ENCODE measurements at places on chromosomes 11 and 22.

- no peak for DNase-seq
Measured at GRCh38 chr11:11580841-11581411, 40.9 kb downstream of the GALNT18 start.

DNA sequence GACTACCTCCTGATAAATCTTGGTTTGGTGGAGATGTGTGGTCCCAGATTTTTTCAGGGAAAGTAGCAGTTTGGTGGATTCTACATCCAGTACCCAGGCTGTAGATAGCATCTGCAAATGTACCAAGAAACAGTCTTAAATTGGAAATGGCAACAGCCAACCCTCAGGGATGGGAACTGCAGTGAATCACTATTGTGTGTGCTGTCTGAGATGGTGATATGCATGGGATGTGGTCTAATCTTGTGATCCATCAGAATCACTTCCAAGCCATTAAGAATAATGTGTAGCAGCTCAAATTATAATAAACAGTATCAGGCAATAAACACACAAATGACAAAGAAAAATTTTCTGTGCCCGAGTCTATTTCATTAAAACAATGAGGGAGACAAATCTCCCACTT, 3.4 kb downstream of the OLFML1 start:
- no peak for DNase-seq

DNA sequence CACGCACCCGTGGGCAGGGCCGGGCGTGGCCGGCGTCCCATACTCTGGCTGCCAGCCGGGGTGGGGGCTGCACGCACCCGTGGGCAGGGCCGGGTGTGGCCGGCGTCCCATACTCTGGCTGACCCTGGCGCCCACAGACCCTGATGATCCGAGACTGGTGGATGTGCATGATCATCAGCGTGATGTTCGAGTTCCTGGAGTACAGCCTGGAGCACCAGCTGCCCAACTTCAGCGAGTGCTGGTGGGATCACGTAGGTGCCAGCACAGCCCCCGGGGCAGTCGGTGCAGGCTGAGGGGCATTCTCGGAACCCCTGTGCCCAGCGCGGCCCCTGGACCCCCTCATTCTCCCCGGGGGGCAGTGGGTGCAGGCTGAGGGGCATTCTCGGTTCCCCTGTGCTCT, 19.0 kb downstream of the RNH1 start:
- no peak for DNase-seq

- no peak for DNase-seq
Measured at GRCh38 chr11:133991101-133991500, 34.3 kb upstream of the IGSF9B start.

GRCh38 chr11:86978247-86978646, 23.1 kb upstream of the FZD4 start:
- no peak for DNase-seq

DNA sequence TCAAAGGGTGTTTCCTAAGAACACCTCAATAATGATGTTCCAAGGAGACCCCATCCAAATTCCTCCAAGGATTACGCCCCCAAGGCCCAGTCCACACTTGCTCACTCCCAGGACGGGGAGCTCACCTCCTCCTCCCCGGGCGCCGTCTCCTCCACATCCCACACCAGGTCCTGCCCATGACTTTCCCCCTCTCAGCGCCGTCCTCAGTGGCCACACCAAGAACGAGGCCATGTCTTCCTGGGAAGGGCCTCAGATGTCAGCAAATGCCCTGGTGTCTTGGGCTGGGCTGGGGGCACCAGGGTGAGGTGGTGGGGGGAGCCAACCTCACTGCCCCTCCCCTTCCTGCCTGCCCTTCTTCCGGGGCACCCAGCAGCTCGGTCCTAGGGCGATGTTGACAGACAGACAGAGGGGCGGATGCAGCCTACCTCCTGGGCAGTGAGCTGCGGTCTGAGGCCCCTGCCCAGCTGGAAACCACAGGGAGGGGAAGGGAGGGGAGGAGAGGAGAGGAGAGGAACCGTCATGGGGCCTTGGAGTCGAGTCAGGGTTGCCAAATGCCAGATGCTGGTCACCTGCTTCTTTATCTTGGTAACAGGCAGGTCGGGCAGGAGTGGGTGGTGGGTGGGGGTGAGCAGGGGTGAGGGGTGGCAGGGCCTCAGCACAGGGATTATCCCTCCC, at the start of the genes C11orf21 and TSPAN32:
TSS of gene C11orf21 (minus strand) at position 288 of the 675 bp plus-strand sequence. CDS start at position 178, 110 bp downstream.
TSS of gene TSPAN32 (plus strand) at position 383 of the 675 bp plus-strand sequence. CDS start at position 520, 137 bp downstream.
- peak; percentile 74 for DNase-seq

GRCh38 chr11:4482445-4482844, at the start of gene OR52K1:
Gene OR52K1 (plus strand): TSS chr11:4482646. CDS start chr11:4488901, 6,255 bp downstream.
- DNase-seq = no peak

- DNase-seq = peak; percentile 63
Measured at GRCh38 chr11:2265396-2265795, 5.0 kb downstream of the ASCL2 start.

- DNase-seq = no peak
Measured at GRCh38 chr11:126707498-126707897, 293.1 kb downstream of the KIRREL3 start.

- no peak for DNase-seq
Measured at GRCh38 chr11:11163669-11164333, 189.2 kb downstream of the CSNK2A3 start.

DNA sequence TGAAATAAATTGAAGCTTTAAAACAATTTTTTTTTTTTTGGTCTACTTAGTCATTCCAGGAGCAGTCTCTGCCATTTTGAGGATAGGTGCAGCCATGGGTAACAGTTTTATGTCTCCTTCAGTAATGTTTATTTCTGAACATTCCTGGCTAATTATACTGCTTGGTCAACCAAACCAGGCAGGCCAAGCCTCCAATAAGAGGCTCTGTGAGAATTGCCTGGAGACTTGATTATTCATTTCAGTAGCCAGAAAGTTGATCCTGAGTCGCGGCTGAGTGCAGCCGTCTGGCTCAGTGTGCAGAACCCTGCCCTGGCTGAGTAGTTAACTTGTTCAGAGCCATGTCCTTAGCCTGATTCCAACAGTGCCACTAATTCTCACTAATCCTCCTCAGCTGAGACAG, 364.0 kb upstream of the FAT3 start:
- DNase-seq = no peak

DNA sequence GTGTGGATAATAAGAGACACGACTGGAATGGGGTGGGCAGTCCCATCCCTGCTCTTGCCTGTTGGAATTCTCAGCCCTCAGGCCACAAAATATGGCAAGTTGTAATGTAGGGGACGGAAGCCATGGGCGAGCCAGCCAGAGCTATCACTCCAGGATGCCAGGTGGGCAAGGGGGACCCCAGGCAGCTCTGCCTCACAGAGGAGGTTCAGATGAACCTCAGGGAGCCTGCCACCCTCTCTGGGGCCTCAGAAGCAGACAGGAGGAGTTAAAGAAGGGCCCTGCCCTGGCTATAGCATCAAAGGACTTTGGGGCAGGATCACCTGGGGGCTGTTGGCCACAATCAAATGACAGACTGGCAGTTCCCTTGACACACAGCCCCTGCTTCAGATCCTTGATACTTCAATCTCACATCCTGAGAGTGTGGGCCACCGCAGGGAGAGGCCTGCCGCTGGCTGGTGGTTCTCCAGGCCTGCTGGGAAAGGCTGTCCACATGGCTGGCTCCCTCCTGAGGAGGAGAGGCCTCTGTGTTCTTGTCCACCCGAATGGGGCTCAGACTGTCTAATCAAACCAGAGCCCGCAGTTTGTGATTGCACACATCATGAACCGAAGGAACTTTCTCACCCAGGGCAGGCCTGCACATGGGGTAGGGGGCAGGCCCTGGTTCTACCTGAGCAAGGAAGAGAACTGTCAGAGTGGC, 31.4 kb downstream of the IGLL1 start:
- DNase-seq = no peak

- DNase-seq = no peak
Measured at GRCh38 chr11:130519128-130519932, 70.9 kb downstream of the ADAMTS15 start.

GRCh38 chr11:64723117-64723906, at the start of gene NRXN2:
Gene NRXN2 (minus strand): TSS chr11:64723197. CDS start chr11:64713699, 9,498 bp downstream.
- DNase-seq = peak; percentile 91

DNA sequence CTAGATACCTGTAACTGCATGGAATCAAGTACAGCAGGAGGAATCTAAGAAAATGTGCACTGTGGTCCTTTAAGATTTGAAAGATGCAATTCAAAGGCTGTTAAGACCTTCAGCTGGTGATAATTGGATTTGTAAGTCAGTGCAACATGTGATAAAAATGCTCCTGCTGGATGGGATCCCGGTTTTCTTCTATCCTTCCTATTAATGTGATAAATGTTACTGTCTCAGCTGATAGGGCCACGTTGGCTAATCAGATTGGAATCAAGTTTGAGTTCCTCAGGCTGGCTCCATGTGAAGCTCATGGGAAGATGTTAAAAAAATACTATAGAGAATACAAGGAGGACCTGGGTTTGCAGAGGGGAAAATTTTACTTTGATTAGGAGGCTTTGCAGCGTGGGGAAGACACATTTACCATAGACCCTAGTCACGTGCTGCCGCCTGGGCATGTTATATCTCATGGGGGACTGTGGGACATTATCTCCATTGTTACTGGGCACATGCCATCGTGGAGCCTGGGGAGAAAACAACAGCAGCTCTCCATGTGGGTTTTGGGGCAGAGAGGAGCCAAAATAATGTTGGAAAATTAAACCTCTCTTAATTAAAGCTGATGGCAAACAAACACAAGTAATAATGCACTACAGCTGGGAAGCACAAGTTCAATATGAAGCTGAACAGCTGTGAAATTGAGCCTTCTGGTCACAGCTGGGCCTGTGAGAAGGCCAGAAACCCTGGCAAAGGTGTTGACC, 652.5 kb downstream of the NTM start:
- no peak for DNase-seq

- no peak for DNase-seq
Measured at GRCh38 chr11:70111269-70112016, 33.3 kb downstream of the ANO1 start.

- no peak for DNase-seq
Measured at GRCh38 chr11:113470233-113470632, 5.0 kb downstream of the DRD2 start.

DNA sequence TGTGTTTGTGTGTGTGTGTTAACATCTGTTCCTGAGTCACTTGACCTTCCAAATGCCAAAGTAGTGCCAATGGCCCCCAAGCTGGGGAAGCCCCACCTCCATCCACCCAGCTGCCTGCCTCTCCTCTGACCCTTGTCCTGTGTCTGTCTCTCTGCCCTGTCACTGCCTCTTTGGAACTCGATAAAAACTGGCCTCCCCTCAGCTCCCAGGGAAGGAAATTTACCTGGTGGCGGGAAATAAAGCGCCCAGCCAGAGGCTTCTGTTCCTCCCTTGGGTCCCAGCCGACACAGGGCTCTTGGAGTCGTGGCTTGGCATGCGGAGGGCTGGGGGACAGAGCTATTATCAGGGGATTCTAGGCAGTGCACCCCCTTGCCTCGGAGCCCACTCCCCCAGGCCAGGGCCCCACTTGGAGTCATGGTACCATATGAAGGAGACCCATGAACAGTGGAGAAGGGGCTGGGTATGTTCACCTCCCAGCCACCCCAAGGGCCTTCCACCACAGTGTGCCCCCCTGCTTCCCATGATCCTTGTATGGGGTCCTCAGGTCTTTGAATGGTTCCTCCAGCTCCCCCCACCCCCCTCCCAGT, 6.2 kb downstream of the KCNC1 start:
- DNase-seq = no peak

DNA sequence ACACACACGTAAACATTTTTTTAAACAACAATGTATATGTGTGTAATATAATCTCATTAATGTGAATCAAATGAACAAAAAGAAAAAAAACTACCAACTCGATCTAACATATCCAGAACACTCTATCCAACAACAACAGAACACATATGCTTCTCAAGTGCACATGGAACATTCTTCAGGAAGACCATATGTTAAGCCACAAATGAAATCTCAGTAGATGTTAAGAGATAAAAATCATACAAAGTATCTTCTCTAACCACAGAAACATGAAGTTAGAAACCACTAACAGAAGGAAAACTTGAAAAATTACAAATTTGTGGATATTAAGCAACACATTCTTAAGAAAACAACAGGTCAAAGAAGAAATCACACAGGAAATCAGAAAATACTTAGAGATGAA, 25.5 kb upstream of the TMEM45B start:
- no peak for DNase-seq

- no peak for DNase-seq
Measured at GRCh38 chr11:942823-943222, 17.2 kb downstream of the AP2A2 start.

GRCh38 chr22:27198518-27199035, 541.2 kb downstream of the MIAT start:
- DNase-seq = no peak

DNA sequence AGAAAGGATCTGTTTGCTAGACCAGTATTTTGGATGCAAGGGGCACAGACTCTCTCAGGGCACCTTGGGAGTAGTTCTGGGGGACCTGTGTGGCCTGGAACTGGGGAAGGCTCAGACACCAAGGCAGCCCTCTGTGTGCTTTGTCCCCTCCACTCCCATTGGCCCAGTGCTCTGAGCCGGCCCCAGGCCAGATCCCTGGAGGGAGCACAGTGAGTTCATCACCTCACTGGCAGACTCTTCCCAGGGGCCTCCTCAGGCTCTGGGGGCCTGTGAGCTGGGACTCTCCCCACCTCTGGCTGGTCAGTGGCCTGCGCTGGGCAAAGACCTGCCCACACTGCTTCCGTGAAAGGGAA, 51.7 kb downstream of the CHRDL2 start:
- DNase-seq = no peak

- no peak for DNase-seq
Measured at GRCh38 chr11:119481667-119482400, 58.9 kb upstream of the THY1 start.

DNA sequence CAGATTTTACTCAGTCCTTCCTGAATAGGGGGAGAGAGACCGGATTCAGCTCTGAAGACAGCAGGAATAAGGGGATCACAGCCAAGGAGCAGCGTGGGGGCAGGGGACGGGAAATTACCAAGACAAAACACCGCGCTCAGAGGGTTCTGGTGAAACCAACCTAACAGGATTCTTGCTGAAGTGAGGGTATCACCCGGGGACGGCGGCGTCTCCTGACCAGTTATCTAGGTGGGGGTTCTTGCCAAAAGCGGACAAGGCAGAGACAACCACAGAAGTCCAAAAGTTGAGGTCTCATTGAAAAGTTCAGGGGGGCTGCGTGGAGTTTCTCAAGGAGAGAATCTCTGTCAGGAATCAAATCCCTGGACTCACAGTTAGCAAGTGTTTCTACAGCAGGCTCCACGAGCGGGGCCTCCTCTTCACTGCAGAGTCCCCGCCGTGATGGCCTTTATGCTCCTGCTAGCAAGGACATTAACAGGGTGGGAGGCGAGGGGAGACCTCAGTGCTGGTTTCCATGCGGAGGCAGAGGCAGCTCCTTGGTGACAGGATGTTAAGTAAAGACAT, 291.0 kb downstream of the BRD1 start:
- DNase-seq = no peak

GRCh38 chr22:39170825-39171622, 18.5 kb upstream of the CBX7 start:
- DNase-seq = peak; percentile 82

Measured in activated CD4-positive, alpha-beta T cell treated with anti-CD3 and anti-CD28 coated beads, Interleukin-2, amount 50 U/mL, for 16 hours (primary cell).